NCI-H510A (cell line): ENCODE measurements at places on chromosomes 11 and 22.
A peak's percentile ranks its signal among the peaks of the same experiment; 100 is the strongest.

DNA sequence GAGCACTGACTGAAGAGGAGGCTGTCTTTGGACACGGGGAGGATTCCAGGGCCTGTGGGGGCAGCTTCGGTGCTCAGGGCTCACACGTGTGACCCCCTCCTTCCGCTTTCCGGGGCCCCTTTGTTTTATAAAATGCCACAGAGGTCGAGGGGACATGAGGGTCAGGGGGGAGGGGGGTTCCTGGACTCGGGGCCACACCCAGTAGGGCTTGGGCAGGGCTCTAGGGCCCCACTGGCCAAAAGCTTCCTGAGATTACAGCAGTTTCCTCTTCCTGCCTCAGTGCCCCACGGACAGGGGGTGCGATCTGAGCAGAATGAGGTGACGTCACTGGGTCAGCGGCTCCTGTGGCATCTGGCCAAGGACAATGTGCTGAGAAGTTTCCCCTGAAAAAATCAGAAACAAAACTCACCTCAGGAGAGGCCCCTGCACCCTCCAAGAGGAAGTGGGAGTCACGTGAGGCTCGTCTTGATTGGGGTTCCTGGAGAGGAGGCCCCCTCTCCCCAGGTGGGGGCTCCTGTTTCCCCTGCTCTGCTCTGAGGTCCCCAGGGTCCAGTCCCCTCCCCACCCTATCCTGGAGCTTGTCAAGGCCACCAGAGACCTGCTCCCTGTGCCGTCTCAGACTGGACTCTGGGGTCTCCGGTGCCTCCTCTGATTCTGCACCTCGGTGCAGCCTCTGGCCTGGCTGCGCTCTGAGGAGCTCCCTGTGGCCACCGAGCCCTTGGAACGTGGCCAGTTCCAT is 6.4 kb upstream of the IFITM3 start:
- no peak for DNase-seq

DNA sequence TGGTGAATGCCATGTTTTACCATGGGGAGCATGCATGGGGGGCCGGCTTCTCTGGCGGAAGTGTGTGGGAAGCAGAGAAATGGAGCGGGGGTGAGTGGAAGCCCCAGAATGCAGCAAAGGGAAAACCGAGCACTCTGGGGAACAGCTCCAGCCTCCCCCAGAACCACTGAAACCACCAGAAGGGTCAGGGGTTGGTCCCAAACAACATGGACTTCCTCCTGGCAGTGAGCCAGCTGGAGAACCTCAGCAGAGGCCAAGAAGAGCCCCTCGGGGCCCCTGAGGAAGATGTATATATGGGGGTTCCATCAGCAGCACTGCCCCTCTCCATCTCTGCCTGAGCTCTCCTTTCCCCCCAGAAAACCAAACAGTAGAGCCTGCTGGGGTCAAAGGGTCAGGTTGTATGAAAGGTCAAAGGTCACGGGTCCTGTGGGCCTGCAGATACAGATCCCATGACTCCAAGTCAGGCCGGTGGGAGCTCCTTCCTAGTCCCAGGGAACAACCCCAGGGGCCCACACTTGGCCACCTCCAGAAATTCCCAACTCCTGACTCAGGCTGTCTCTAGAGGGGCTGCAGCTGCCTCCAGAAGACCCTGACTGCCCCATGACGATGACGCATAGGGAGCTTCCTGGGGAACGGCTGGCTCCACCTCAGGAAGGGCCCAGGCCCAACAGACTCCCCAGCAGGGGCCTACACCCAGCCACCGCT is 48.5 kb upstream of the TIMP3 start:
- no peak for DNase-seq

GRCh38 chr11:10328314-10329098 is 23.6 kb downstream of the ADM start:
- no peak for DNase-seq

DNA sequence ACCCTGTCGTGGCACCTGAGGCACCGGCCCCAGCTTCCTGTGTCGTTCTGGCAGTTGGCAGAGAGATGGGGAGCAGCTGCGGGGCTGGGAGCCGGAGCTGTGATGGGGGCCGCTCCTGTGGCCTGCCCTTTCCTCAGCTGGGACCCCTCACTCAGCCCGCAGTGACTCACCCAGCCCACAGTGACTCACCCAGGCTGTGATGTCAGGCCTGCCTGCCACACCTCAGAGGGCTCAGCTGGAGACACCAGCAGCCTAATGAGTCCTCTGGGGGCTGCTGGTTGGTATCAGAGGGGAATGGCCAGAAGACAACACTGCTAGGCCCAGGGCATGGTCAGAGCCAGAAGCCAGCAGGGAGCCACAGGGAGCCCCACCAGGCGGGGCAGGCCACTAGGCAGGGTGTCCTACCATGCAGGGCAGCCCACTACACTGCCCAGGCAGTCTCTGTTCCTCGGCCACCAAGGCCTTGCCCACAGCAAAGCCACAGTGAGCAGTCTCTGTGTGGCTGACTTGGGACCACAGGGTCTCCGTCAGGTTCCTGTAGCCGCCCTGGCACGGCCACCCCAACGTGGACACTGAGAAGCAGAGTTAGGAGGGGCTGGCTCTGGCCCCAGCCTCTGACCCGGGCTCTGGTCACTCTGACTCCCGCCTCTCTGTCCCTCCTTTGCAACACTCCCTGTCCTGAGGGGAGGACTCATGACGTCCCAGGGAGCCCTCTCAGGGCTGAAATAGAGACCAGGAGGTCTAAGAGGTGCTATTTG is 4.2 kb upstream of the FXYD2 start:
- no peak for DNase-seq

DNA sequence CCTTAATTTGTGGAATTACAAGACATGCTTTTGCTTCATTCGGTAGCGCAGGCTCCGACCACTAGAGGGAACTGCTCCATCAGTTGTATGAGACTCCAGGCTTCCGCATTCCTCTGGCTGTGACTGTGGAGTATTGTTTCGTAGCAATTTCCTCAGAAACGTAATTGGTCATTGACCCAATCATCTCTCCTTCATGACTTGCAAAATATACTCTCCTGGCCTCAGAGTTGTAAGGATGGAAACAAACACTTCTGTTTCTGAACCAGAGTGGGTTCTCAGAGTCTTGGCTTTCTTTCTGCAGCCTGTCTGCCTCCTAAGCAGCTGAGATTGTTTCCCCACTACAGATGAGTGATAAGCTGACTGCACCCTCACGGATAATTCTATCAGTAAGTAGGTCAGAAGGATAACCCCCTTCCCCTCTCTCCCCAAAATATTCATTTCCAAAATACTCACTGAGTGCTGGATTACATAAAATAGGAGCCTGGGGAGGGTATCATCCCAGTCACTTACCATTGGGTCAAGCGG is 146.8 kb upstream of the ZC3H12C start:
- DNase-seq, result peak; percentile 31

DNA sequence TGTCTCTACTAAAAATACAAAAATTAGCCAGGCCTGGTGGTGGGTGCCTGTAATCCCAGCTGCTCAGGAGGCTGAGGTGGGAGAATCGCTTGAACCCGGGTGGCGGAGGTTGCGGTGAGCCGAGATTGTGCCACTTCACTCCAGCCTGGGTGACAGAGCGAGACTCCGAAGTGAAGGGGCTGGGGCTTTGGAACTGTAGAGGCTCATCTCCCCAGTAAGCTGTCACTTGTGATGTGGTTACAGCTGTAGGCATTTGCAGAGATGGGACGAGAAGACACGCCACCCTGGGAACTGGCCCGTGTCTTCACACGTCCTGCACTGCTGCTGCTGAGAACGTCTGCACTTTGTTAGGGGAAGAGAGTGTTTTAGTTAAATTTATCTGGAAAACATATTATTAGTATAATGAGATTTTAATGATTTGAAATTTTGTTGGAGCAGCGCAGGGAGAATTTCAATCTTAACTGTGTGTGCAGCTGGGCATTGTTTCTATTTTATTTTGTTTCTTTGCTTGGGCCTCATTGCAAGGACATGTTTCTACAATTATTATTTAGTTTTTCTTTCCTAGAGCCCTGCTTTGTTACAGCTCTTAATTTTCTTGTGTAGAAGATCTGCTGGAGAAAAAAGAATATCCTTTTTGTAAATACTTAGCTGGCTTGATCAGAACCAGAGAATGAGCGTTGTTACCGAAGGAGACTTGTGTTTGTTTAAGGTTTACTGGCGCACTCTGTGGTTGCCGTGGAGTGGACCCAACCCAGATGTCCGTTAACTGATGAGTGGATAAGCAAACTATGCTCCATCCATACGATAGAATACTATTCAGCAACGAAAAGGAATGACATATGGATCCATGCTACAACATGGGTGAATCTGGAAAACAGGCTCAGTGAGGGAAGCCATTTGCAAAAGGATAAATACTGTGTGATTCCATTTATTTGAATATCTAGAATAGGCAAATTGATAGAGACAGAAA is 18.4 kb downstream of the PARVB start:
- no peak for DNase-seq

DNA sequence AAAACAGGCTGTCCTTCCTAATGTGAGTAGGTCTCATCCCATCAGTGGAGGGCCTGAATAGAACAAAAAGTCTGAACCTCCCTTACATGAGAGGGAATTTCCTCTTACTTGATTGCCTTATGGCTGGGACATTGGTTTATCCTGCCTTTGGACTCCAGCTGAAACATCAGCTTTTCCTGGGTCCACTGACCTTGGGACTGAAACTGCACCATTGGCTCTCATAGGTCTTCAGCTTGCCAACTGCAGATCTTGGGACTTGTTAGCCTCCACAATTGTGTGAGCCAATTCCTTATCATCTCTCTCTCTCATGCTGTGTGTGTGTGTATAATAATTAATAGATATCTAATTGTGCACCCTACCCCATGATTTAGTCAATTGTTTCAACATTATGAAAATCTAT is 375.3 kb upstream of the DDI1 start:
- DNase-seq, result no peak

GRCh38 chr11:68408512-68408911 is 52.0 kb upstream of the PPP6R3 start:
- no peak for DNase-seq

DNA sequence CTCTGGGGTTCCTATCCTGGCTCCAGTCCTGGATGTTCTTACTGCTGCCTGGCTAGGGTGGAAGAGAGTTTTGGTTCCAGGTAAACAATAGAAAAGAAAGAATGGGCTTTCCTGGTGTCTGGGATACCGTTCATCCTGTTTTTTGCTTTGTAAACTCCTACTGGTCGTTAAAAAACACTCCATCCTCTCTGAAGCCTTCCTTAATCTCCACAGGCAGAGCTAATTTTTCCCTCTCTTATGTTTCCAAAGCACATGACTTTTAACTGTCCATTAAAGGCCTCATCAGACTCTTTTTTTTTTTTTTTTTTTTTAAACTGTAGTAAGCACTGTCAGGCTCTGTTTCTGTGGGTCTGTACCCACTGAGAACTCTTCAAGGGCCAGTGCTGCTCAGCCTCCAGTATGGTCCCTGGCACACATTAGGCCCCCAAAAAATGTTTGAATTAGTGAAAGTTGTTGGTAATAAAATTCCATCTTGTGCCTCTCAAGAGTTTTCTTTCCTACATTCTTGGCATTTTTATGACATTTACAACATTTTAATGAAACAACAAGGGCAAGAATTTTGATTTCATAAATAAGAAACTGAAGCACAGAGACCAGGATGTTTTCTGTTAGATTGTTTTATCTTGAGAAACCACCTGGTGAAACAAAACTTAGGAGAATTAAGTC is 104.2 kb downstream of the TEAD1 start:
- no peak for DNase-seq

- no peak for DNase-seq
These were observed 1.4 kb upstream of the NXF1 start for GRCh38 chr11:62806611-62807121.

GRCh38 chr22:48352086-48352911 is 1475.4 kb downstream of the BRD1 start:
- DNase-seq, result no peak

- DNase-seq, result no peak
These were observed 4.5 kb upstream of the PATL1 start for GRCh38 chr11:59673291-59673690.
